ENCODE measurements at places on chromosomes 4 and X.

- peak; percentile 42 for DNase-seq
Observed at GRCh38 chrX:19889582-19890342, 2.4 kb upstream of the SH3KBP1 start.

DNA sequence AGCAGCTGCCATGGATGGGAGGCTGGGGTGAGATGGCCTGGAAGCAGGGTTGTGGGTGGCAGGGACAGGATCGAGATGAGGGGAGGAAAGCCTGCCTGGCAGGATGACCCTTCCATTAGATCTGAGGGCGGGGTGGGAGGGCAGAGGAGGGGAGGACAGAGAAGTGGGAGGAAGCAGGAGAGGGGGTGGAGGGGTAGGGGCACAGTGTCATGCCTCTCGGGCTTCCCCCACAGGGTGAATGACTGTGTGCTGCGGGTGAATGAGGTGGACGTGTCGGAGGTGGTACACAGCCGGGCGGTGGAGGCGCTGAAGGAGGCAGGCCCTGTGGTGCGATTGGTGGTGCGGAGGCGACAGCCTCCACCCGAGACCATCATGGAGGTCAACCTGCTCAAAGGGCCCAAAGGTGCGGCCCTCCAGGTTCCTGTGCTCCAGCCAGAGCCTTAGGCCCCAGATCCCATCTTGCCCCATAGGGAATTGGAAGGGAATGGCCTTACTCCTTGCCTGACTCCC, 4.9 kb downstream of the DLG3 start:
- no peak for DNase-seq

GRCh38 chr4:10765386-10765785, 80.8 kb upstream of the CLNK start:
- DNase-seq: no peak

DNA sequence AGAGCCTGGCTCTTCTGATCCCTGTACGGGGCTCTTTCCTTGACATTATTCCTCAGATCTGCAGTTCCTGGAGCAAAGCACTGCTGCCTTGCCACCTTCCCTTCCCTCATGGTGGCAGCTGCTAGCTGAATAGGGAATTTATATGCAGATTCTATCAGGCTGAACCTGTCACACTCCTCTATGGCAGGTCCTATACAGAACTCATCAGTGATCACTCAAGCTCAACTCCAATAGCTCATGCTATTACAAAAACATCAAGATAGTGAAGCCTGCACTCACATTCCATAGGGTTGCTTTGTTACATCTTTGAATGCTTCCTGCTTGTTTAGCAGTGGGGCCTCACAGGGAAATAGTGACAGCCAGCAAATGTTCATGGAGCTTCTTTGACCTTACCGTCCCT, 71.7 kb downstream of the SLC2A9 start:
- DNase-seq: no peak

- DNase-seq: no peak
Observed at GRCh38 chrX:73647212-73647611, 84.2 kb downstream of the CHIC1 start.

Measured in CD4-positive, alpha-beta T cell treated with Interleukin-10 for 1 hour (primary cell).